CD4-positive, alpha-beta T cell treated with Interleukin-12 subunit alpha and Interleukin-12 subunit beta, for 1 hour (primary cell): ENCODE measurements at places on chromosomes 3 and 15.

GRCh38 chr15:74184582-74185091, 11.1 kb downstream of the ISLR start:
- DNase-seq = no peak

DNA sequence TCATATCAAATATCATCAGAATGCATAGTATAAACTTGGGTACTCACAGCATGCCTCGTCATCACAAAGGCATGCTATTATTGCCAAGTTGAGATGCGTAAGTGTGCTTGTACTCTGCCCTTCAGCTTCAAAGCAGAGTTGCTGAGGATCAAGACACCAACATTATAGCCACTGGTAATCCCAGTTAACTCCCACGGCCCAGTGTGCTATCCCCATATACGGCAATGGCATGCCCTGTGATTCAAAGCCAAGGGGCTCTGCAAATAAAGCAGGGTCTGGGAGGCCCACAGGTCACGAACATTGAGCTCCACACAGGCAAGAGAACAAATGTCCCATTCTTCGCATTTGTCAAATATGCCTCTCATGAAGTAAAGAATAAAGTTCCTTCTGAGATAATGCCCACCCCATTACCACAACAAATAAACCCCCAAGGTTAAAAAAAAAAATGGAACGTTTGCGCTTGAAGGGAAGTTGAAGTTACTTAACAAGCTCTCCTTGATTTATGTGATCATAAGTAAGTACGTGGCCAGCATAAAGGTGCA, 298.1 kb upstream of the NECTIN3 start:
- no peak for DNase-seq

DNA sequence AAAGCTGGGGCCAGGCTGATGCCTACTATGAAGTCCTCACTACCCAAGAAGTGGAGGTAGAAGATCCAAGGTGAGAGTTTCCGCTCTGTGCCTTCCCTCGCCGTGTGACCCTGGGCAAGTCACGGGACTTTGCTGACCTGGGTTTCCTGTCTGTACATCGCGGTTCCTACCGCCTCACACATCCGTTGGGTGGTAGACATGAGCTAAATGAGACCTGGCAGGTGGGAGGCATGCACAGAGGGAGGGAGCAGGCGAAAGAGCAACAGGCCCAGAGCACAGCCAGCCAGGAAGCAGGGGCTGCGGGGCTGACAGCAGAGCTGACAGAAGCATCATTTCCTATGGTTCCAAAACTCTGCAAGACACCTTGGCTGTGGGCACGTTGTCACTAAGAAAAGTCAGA, 157.3 kb upstream of the BHLHE40 start:
- peak; percentile 86 for DNase-seq

GRCh38 chr15:82966671-82967071, 14.2 kb upstream of the HOMER2 start:
- DNase-seq = no peak

GRCh38 chr15:52796753-52797520, 6.8 kb upstream of the ONECUT1 start:
- no peak for DNase-seq

DNA sequence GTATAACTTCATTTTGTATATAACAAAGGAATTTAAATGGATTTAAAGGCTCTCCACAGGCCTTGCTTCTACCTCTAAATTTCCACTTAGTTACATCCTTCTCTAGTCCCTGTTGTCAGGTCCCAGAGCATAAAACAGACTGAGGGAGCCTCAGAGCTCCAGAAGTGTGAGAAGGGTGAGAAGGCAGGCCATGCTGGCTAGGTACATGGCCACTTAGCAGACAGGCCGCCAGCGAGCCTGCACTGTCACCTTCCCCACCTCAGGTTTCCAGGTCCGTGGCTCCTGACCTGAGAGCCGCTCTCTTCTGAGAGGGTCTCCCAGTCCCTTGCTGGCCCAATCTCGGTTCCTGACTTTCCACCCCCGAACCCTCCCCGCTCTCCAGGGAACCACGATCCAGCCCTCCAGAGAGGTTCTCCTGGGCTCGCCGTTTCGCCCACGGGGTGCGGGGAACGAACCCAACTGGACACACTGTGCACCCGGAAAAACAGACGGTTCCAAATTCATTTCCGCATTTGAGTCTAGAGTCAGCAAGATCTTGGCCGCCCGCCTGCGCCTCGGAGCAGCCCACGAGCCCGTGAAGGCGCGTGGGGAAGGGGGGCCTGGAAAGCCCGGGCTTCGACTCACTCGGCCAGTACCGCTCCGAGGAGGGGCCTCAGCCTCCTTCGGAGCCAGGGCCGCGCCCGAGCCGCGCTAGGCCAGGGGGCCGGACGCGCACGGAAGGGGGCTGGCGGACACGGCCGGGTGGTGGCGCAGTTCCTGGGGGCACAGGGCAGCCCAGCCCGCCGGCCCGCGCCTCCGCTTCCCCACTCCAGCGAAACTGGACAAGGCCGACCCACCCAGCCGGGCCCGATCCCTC, 16.7 kb upstream of the SOX2 start:
- no peak for DNase-seq

- no peak for DNase-seq
Measured at GRCh38 chr15:55549305-55549704, 38.8 kb downstream of the PYGO1 start.

GRCh38 chr3:25479727-25480010, 51.6 kb downstream of the RARB start:
- DNase-seq = no peak

GRCh38 chr15:33584797-33585196, 274.0 kb downstream of the RYR3 start:
- DNase-seq = no peak

DNA sequence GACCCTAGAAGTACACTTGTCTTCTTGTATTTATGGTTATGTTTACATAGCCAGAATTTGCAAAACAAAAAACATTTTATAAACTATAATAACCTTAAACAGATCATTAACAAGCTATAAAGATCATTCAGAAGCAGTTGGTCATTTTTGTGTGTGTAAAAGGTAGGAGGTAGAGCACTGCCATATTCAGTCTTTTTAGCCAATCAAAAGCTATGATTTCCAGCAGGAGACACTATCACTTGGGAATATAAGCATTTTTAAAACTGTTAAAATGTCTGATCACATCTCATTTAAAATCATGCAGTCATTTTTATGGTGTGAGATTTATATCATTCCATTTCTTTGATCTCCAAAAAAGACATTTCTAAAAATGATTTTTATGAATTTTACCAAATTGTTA, 42.6 kb upstream of the ATP2C1 start:
- DNase-seq = no peak

- DNase-seq = no peak
Measured at GRCh38 chr15:66777596-66778313, 75.7 kb downstream of the SMAD6 start.

DNA sequence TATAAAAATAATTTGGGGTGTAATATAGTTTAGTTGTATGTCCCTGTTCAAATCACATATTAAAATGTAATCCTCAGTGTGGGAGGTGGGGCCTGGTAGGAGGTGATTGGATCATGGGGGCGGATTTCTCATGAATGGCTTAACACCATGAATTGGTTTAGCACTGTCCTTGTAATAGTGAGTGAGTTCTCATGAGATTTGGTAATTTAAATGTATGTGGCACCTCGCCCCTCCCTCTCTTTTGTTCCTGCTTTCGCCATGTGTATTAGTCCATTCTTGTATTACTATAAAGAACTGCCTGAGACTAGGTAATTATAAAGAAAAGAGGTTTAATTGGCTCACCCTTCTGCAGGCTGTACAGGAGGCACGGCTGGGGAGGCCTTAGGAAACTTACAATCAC, 83.9 kb downstream of the ANXA2 start:
- DNase-seq = no peak

GRCh38 chr3:50453907-50454306, 49.5 kb downstream of the CACNA2D2 start:
- DNase-seq = no peak
